ENCODE measurements at places on chromosomes 6 and 20.

DNA sequence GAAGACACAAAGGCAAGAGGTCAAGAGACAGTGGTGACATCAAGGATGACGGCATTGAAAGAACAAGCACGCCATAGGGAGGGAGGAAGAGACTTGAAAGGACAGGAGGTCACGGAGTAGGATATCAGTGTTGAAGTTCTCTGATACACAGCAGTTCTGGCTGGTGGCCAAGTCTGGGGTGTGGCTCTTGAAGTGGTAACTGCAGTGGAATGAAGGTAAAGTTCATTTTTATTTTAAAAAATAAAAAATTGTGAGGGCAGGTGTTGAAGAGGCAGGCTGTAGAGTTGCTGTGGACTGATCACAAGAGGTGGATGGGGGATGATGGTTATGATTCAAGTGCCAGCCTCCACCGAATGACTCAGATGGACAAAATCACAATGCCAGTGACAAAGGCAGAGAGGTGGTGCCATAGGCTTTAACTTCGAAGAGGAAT is 53.2 kb upstream of the BMP2 start:
- no peak for DNase-seq

GRCh38 chr6:53956068-53956711 is 155.1 kb upstream of the MLIP start:
- no peak for DNase-seq

DNA sequence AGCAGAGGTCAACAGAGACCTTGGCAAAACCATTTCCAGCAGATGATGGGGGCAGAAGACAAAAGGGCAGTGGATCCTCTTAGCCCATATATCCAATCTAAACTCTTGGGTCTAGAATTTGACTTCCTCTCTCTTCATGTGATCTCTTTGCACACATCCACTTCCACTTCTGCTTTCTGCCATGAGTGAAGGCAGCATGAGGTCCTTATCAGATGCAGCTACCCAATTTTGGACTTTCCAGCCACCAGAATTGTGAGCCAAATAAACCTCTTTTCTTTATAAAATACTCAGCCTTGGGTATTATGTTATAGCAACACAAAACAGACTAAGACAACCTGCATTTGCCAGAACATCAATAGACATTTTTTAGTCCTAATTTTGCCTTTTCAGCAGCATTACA is 191.6 kb downstream of the ADAT2 start:
- DNase-seq: no peak

GRCh38 chr6:49299279-49299678 is 163.8 kb downstream of the MMUT start:
- no peak for DNase-seq

Data from T-helper 22 cell (primary cell).